Daoy (cell line): ENCODE measurements at places on chromosomes 7 and 10. TPM values are rescaled to one million over a fixed set of nuclear protein-coding genes. Genes with fewer than 3 reads are reported as not detected.

GRCh38 chr10:110387983-110388686, 83.4 kb upstream of the SMNDC1 start:
- no peak for DNase-seq

DNA sequence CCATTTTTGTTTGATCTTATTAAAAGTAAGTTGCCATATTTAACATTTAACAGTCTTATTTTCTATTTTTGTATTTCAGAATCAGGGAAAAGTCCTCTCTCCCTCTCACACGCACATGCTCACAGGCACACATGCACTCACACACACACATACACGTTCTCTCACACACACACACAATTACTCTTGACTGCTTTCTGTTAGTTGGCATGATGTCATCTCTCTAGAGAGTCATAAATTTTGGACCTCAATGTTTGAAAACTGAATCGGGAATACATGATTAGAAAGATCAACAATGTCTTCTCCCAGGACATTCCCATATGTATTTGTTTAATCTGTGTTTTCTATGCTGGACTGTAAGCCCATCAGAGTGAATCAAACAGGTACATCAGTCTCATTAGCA, 165.7 kb upstream of the AHR start:
- no peak for DNase-seq

GRCh38 chr7:116876664-116877442, 14.5 kb downstream of the CAPZA2 start:
- no peak for DNase-seq

LRIT1 gene
- not detected in 2 replicates for total RNA-seq

DNAH11 gene
- total RNA-seq, result 24.4 and 30.2 TPM in 2 replicates
